ENCODE measurements at places on chromosomes 1 and 21. TPM values are rescaled to one million over a fixed set of nuclear protein-coding genes. Genes with fewer than 3 reads are reported as not detected.

DNA sequence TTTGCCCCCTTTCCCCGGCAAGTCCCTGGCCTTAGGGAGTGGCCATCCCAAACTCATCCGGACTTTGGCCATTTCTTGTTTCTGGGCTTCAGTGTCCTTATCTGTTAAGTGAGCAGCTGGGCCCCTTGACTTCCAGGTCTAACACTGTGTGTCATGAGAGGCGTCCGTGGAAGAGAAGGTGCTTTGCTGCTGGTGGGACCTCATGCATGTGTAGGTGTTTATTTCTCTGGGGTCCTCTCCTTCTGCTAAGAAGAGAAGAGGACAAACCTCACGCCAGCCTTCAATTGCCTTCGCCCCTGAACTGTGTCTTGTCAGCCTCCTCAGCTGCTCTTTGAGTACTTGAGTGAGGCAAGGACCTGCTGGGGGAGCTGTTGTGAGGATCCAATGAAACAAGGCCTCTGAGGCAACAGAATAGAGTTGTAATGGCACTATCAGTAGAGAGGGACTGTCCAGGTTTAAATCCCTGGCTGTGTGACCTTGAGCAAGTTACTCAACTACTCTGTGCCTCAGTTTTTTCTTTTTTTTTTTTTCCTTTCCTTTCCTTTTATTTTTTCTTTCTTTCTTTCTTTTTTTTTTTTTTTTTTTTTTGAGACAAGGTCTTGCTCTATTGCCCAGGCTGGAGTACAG lies 72.5 kb downstream of the RUNX3 start:
- H3K36me3 ChIP-seq: no peaks in the 10 kb centered on the region
- DNase-seq: no peak
- no peaks in the 10 kb centered on the region for H3K4me1 ChIP-seq
- no peaks in the 10 kb centered on the region for H3K27me3 ChIP-seq
- no peak overlapping the region for H3K4me3 ChIP-seq

DNA sequence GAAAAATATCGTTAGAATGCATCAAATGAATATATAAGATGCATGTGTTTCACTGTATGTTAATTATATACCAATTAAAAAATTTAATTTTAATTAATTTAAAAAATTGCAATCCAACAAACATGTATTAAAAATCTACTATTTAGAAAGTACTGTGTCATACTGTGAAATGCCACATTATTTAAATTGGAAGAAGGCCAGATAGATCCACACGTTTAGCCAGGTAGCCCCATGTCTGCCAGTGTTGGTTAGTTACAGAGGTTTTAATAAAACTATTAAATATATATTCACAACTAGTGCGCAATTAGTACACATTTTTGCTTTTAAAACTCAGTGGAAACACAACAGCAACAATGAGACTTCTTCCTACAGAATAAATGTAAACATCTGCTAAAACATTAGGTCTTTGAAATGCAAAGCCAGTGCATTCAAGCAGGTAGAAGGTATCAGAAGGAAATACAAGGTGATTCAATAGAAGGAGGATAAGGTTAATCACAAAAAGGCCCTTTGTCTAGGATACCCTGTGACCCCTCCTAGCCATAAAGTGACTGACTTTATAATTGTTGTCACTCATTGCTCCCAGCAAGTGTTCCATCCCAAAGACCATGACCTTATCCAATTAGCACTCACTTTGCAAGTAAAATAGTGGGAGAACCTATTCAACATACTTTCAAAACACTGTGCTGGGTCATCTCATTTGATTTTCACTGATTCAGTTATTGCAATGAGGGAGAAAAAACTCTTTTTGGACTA lies 211.5 kb downstream of the TTLL7 start:
- DNase-seq: no peak
- H3K36me3 ChIP-seq: no peaks in the 10 kb centered on the region
- H3K4me3 ChIP-seq: no peak overlapping the region
- H3K4me1 ChIP-seq: no peaks in the 10 kb centered on the region
- no peaks in the 10 kb centered on the region for H3K27me3 ChIP-seq

DNA sequence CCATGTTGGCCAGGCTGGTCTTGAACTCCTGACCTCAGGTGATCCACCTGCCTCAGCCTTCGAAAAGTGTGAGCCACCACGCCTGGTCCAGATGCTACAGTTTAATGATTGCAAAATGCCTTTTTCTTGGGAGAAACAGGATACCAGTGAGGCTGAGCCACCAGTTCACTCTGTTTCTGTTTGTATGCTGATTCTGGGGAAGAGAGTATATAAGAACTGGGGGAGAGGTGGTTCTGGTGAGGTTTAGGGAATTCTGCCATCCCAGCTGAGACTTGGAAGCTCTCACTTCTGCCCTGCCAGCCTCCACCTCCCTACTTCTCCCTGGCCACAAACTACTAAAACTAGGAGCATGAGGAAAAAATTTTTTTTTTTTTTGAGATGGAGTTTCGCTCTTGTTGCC lies 8.1 kb upstream of the PMF1 start:
- no peak for DNase-seq
- peaks cover 7% of the 10 kb centered on the region for H3K36me3 ChIP-seq
- no peak overlapping the region for H3K27ac ChIP-seq
- no peak overlapping the region for H3K4me3 ChIP-seq
- no peaks in the 10 kb centered on the region for H3K4me1 ChIP-seq
- H3K27me3 ChIP-seq: no peaks in the 10 kb centered on the region

DNA sequence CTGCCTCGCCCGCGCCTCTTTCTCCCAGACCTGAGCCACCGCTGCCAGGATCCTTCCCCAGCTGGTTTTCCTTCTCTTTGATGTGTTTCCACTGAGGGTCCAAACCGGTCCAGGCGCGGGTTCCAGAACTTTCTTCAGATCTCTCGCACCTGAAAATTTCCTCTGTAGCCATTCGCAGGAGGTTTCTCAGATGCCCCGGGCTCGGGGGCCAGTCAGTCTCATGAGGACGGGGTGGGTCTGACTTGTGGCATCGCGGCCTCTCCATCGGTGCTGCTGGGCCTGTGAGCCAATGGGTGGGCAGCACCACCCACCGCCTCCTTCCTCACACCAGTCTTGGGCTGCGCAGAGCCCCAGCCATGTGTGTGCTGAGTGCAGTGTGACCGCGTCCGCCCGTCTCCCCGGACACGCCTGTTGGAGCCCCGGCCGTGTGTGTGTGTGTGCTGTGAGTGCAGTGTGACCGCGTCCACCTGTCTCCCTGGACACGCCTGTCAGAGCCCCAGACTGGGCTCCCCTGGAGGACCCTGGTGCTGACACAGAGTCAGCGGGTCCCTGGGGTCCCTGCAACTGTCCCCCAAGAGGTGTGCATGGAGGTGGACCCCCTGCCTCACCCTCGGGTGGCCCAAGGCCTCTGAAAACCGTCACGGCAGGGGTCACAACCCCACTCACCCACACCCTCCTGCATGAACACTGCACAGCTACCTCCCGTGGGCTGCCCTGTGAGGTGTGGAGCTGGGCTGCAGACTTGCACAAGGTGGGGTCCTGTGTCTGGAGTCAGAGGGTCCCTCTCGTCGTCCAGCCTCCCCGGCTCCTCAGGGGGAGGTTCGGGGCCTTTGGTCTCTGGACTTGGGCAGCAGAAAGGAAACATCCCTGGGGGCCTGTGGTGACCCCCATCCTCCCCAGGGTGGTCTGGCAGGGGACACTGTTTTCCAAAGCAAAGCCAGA lies 20.2 kb downstream of the COL18A1 start:
- DNase-seq: no peak
- no peak overlapping the region for H3K4me3 ChIP-seq
- H3K27ac ChIP-seq: peak overlapping the region; percentile 68
- no peaks in the 10 kb centered on the region for H3K27me3 ChIP-seq

DNA sequence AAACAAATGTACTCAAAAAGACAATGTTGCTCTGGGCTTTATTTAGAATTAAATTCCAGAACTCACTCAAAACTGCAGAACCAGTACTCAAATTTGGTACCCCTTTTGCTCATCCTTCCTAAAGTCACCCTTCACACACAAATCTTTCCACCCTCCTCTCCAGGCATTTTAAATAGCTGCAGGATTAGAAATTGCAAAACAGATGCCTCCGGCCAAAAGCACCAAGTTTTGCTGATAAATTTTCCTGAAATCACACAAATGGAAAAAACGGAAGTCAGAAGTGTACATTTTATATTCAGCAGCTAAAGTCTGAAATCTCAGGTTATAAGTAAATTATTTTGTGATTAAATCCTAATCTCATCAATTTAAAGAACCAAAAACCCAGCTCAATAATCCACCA lies 147.0 kb downstream of the NRIP1 start:
- peaks cover 14% of the 10 kb centered on the region for H3K4me1 ChIP-seq
- H3K4me3 ChIP-seq: no peak overlapping the region
- no peaks in the 10 kb centered on the region for H3K36me3 ChIP-seq

- H3K27ac ChIP-seq: no peak overlapping the region
- H3K36me3 ChIP-seq: no peaks in the 10 kb centered on the region
- H3K27me3 ChIP-seq: no peaks in the 10 kb centered on the region
- H3K4me1 ChIP-seq: peaks cover 7% of the 10 kb centered on the region
- no peak overlapping the region for H3K4me3 ChIP-seq
- no peak for DNase-seq
These were observed 5.8 kb downstream of the C21orf58 start for GRCh38 chr21:46317710-46318463.

GRCh38 chr1:10935246-10935645 lies 77.2 kb upstream of the TARDBP start:
- no peaks in the 10 kb centered on the region for H3K27me3 ChIP-seq
- H3K4me1 ChIP-seq: no peaks in the 10 kb centered on the region
- no peak overlapping the region for H3K27ac ChIP-seq
- H3K36me3 ChIP-seq: no peaks in the 10 kb centered on the region
- DNase-seq: no peak

DNA sequence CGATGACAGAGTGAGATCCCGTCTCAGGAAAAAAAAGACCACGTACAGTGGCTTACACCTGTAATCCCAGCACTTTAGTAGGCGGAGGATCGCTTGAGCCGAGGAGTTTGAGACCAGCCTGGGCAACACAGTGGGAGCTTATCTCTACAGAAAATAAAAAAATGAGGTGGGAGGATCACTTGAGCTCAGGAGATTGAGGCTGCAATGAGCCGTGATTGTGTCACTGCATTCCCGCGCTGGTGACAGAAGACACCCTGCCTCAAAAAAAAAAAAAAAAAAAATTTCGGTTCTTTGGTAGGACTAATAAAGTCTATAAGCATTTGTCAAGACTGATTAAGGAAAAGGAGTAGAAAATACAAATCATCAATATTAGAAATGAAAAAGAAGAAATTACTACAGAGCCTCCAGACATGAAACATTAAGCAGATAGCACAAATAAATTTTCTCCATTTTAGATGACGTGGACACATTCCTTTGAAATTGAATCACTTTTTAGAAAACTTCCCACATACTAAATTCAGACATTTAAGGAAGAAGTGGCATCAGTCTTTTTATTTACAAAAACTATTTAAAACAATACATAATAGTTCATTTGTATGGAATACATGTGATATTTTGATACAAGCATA lies 30.4 kb downstream of the MORC3 start:
- peaks cover 48% of the 10 kb centered on the region for H3K36me3 ChIP-seq
- no peak overlapping the region for H3K27ac ChIP-seq
- H3K27me3 ChIP-seq: no peaks in the 10 kb centered on the region
- H3K4me3 ChIP-seq: no peak overlapping the region
- DNase-seq: no peak
- H3K4me1 ChIP-seq: no peaks in the 10 kb centered on the region

GRCh38 chr1:190138266-190138665 lies 339.4 kb downstream of the BRINP3 start:
- H3K4me1 ChIP-seq: no peaks in the 10 kb centered on the region
- no peak overlapping the region for H3K27ac ChIP-seq
- no peaks in the 10 kb centered on the region for H3K36me3 ChIP-seq
- no peak for DNase-seq

DNA sequence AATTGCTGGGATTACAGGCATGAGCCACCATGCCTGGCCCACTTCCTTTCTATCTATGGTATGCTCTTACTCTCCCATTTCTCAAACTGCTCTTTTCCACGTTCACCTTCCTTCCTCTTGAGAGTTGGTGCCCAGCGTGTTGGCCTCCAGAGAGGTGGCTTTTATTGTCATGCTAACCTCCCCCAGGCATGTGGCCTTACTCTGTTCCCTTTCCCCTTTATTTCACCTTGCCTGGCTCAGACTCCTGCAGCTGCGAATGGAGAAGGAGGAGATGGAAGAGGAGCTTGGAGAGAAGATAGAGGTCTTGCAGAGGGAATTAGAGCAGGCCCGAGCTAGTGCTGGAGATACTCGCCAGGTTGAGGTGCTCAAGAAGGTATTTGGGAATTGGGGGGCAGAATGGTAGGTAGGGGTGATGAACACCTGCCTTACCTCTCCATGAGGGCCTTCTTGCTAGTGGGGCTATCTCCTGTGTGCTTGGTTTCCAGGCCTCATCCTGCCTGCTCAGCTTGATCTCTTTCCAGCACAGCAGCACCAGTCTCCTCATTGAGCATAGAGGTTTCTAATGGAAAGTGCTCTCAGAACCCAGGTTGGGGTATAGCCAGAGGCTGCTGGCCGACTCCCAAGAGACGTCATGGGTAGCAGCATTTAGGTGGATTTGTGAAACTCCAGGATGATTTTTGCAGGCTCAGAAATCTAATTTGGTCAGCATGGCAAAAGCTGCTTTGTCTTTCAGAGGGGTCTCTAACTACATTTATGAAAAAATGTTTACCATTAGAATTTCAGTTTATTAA lies 13.2 kb upstream of the TUFT1 start:
- no peaks in the 10 kb centered on the region for H3K36me3 ChIP-seq
- H3K4me1 ChIP-seq: no peaks in the 10 kb centered on the region
- H3K4me3 ChIP-seq: no peak overlapping the region
- no peaks in the 10 kb centered on the region for H3K27me3 ChIP-seq
- no peak for DNase-seq

- DNase-seq: peak; percentile 36
- no peaks in the 10 kb centered on the region for H3K27me3 ChIP-seq
- H3K4me1 ChIP-seq: no peaks in the 10 kb centered on the region
- no peak overlapping the region for H3K27ac ChIP-seq
- H3K36me3 ChIP-seq: peaks cover 65% of the 10 kb centered on the region
These were observed 32.0 kb upstream of the MYOCOS start for GRCh38 chr1:171590022-171590421.

KCNQ4 gene
- total RNA-seq: 3.7 TPM

CACNA1E gene
- total RNA-seq: 0.18 TPM

LRRC3 gene
- 5.9 TPM for total RNA-seq

CALML6 gene
- total RNA-seq: 0.63 TPM

BNIPL gene
- total RNA-seq: 0.66 TPM

TRIM17 gene
- total RNA-seq: 6.7 TPM

FMO3 gene
- not detected for total RNA-seq

Data from cardiac muscle cell (in vitro differentiated cells and primary cell).